Non-pigmented ciliary epithelial cell (primary cell): ENCODE measurements at places on chromosomes 16 and 17.
A peak's percentile ranks its signal among the peaks of the same experiment; 100 is the strongest.

GRCh38 chr16:66562409-66562808, 3.8 kb upstream of the CMTM1 start:
- DNase-seq: no peak

DNA sequence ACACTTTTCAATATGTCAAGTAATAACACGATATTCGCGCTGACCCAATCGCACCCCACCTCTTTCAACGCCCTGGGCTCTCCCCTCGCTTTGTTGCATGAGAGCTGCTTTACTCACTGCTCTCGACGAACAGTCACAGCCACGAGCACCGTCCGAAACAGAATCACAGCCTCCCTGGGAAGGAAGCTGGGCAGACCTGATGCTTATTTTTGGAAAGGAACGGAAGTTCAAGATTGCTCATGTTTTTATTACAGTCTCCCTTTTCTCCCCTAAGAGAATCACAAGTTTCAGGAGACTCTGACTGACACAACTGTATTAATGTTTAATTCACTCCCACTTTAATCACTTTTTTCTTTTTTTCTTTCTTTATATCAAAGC, 67.8 kb downstream of the ANKRD11 start:
- peak; percentile 23 for DNase-seq

GRCh38 chr16:81006813-81007695, at the start of the genes CENPN and CMC2:
CENPN (plus strand) TSS chr16:81007214; CDS start chr16:81011940, 4,726 bp downstream.
CMC2 (minus strand) TSS chr16:81006885; CDS start chr16:80997394, 9,491 bp downstream.
- DNase-seq: peak; percentile 96

DNA sequence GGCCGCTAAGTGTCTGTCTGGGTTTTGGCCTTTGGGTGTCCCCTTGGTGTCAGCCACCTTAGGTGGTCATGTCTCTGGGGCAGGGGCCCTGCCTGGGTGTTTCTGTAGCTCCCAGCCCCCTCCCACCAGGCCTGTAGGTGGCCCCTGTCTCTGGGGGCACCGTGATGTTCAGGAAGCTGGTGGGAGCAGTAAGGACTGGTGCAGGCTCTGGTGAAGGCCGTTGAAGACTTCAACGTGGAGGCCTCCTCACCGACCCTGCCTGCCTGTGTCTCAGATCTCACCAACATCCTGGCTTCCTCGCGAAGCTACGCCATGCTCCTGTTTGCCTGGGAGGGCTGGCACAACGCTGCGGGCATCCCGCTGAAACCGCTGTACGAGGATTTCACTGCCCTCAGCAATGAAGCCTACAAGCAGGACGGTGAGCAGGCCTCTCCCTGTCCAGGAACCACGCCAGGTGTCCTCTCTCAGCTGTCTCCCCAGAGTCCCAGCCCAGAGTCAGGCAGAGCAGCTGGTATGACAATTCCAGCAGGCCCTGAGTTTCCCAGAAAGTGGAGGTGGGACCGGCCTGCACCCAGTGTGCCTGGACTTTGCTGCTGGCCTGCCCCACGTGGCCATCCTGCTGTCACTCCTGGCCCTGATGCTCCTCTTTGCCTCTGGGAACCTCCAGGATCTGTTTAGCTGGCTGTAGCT, 2.8 kb downstream of the ACE start:
- DNase-seq: no peak

GRCh38 chr17:37671028-37671823, 28.0 kb upstream of the DDX52 start:
- DNase-seq: no peak

GRCh38 chr17:78196716-78197115, 9.6 kb downstream of the AFMID start:
- DNase-seq: no peak

GRCh38 chr16:85498607-85499006, 114.5 kb upstream of the GSE1 start:
- no peak for DNase-seq

DNA sequence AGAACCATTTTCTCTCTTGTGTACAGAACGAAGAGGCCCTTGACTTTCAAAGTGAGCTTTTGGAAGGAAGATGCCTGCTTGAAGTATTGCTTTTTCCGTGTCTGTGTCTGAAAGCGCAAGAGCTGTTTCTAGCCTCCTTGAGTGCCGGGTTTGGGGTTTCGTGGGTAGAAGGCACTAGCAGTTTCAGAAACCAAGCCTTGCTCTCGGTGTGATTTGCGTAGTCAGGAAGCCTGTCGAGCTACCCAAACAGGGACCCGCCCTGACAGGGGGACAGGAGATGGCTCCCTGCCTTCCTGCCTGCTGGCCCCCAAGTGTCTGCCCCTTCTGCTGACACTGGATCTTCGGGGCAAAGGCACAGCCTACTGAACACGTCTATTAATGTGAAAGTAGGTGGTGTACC, 322.0 kb downstream of the MAF start:
- DNase-seq: no peak

- no peak for DNase-seq
These were observed 2.4 kb downstream of the CRLF3 start for GRCh38 chr17:30821871-30822723.

DNA sequence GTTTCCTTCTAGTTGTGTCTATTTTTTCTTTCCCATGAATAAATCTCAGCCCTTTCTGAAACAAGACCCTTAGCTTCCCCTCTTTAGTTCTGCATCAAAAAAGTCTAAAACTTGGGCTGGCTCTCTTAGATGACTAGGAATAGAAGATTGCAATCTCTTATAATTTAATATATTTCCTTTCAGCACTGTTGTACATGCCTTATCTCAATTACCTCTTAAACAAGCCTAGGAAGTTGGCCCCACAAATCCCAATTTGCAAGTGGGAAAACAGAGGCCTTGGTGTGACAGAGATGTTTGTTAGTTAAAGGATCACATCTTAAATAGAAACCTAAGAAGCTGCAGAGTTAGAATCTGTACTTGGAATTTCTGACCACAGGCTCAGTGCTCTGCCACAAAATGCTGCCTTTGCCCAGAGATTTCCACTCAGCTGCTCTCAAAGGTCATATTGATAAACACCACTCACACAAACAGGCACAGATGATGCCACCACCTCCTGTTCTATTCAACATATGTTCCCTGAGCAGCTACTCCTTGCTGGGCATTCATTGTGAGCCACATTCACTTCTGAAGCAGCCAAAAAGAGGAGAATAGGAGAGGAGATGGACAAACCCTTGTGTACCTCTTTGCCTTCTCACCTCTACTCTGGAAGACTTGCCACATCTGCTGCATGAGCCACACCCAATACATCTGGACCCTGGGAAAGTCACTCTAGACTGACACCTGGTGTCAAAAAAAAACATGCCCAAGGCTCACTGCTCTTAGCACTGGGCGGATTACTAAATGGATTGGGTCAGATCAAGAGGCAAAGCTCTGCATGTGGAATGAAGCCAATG, 5.5 kb downstream of the CCDC182 start:
- DNase-seq: no peak

DNA sequence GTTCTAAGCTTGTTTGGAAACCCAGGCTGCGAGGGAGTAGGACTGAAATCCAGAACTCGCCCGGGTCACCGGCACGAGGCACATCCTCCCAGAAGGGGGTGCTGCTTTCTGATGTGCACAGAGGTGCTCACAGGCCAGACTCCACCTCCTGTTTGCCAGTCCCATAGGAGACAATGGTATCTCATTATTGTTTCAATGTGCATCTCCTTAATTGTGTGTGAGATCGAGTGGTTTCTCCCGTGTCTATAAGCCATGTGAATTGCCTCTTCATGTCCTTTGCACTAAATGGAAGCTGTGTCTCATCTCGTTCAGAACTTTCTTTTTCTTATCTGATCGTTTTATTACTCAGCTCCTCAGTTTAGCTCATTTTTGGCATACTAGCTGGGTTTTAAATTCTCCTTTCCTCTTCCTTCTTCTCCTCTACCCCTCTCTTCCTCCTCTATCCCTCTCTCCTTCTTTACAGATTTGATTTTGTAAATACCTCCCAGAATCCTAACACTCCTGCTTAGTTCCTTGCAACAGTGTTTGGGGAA, 32.1 kb upstream of the PRKCB start:
- no peak for DNase-seq

GRCh38 chr16:71985262-71985974, 14.8 kb downstream of the PKD1L3 start:
- DNase-seq: no peak

DNA sequence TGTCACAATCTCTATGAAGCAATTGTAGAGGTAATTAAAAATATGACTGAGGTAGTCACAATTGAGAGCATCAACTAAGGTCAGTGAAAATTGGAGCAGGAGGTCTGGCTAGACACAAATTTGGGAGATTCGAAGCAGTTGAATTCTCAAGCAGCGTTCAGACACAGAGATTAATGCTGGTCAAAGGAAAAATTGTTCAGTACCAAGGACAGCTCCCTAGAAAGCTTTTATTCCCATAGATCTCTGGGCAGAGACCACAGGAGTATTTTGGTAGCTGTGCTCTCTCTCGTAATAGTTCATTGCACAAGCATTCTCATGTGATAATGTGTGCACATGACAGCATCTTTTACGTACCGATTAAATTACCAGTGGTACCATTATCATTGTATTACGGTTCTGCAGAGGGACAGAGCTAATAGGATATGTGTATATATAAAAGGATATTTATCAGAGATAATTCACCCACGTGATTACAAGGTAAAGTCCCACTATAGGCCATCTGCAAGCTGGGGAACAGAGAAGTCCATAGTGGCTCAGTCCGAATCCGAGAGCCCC, 387.5 kb upstream of the HSBP1 start:
- DNase-seq: no peak

- no peak for DNase-seq
These were observed 20.7 kb upstream of the MRTFB start for GRCh38 chr16:14050291-14051027.

DNA sequence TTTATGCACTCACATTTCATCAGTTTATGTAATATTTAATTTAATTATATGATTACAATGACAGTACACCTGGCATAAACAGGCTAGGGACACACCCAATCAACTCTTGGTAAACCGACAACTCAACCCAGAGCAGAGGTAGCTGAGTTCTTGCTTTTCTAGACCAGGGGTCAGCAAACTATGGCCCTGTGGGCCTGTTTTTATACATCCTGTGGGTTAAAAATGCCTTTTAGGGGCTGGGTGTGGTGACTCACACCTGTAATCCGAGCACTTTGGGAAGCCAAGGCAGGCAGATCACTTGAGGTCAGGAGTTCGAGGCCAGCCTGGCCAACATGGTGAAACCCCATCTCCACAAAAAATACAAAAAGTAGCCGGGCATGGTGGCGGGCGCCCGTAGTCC, 99.2 kb upstream of the TMEM97 start:
- no peak for DNase-seq

DNA sequence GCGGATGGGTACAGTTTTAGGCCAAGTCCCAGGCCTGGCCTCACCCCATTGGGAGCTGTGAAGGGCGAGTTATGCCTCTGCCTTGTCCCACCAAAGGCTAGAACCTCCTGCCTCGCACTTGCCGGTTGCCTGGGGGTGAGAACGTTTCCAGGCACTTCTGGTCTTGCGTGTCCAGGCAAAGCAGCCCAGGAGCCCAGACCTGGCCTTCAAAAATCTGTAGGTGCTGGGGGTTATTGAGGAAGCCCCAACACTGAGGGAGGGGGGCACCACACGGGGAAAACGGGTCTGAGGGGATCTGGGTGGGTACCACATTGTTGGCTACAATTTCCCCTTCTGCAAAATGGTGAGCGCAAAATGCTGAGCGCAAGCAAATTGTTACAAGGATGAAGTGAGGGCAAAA, 12.2 kb upstream of the ATP2C2 start:
- no peak for DNase-seq

DNA sequence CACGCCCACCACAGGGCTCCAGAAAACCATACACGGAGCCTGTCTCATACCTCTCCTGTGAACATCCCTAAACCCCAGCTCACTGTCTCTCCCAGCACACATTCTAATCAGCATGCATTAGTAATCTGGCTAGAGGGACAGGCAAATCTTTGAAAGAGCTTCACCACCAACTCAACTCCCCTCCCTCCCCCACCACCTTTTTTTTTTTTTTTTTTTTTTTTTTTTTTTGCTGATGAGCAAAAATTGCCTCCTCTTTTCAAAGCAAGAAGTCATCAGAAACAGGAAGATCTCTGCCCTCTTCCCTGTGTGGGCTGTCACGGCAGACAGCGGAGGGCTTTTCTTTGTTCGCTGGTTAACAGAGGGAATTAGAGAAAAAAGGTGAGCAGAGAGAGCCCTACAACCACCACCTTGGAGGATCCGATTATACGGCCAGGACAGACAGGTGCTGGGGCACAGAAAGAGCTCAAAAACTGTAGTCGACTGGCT, 19.9 kb downstream of the GAS7 start:
- DNase-seq: no peak

DNA sequence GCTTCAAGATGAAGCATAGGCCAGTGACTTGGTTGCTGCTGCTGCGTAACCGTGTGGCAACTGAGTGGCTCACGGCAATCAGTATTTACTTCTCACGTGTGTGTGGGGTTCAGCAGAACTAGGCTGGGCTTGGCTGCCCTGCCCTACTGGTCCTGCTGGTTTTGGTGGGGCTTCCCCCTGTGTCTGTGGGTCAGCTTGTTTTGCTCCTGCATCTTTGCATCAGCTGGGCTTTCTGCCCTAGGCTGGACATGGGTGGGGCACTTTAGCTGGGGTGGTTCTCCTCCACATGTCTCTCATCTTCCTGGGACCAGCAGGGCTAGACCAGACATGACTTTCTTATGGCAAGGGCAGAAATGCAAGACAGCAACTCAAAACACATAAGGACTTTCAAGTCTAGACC, 550.5 kb downstream of the MAF start:
- no peak for DNase-seq

DNA sequence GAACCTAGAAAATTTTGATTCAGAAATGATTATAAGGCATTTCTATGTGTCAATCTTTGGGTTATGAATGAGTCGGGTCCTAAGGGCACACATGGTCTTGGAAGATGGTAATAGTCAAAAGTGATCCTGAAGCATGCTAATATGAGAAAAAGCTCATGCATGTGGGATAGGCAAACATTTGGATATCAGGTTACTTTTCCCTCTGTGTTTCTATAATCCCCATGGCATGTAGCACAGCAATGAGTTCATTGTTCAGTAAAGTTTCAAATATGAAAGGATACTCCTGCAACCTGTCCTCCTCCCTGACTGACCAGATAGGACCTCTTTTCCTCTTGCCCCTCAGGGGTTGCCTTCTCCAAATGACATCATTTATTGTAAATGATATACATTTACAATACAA, 249.9 kb upstream of the MON1B start:
- DNase-seq: no peak

GRCh38 chr17:56593086-56593645, 333 bp upstream of the NOG start:
- DNase-seq: no peak

- no peak for DNase-seq
These were observed 52.9 kb downstream of the NF1 start for GRCh38 chr17:31147507-31148202.

DNA sequence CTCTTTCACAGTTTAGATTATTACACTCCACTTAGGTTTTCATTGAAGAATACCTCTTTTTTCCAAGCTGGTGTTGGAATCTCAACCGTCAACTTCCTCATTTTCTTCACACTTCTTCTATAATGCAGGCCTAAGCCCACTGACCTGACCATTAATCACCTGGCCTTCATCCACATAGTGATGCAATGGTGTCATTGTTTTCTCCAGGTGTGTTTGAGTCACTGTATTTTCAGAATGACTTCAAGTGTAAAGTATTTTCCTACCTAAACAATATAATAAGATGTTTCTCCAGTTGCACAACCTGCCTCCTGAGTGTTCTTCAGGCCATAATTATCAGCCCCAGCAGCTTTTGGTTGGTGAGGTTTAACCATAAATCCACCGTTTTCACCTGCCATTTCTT, 1675.1 kb downstream of the TP53TG3F start:
- DNase-seq: no peak
